T-helper 1 cell (primary cell): ENCODE measurements at places on chromosomes 4 and X.

DNA sequence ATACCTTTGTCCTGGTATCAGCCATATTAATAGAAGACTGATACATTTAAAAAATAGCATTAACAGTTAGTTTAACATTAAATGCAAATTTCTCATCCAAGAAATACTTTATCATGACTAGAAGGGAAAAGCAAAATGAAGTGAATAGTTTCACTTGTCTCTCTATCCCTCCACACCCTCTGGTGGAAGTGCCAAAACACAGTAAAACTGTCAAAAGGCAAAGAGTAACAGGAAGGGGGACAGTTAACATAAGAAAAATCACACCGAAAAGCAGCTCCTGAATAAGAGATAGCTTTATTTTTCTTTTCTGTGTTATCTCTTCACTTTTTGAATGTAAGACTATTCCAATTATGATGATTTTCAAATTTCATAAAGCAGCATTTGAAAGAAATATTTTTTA is 187.2 kb downstream of the FBXW7 start:
- DNase-seq, result no peak

DNA sequence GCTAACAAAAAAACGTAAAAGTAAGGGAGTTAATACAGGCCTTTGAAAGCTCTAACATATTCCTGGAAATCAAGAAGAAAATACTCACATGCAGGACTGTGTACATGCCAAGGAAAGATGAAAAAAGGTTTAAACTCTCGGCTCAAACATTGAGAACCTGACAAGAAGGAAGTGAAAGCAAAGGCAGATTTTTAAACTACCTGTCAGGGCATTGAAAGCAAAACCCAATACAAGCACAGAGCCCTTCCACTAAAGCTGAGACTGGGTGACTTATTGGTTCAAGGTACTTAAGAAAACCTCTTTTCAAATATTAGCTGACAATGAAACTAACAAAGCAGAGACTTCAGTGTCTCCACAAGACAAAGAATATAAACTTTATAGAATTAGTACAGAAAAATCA is 313.0 kb upstream of the GRID2 start:
- DNase-seq, result no peak

DNA sequence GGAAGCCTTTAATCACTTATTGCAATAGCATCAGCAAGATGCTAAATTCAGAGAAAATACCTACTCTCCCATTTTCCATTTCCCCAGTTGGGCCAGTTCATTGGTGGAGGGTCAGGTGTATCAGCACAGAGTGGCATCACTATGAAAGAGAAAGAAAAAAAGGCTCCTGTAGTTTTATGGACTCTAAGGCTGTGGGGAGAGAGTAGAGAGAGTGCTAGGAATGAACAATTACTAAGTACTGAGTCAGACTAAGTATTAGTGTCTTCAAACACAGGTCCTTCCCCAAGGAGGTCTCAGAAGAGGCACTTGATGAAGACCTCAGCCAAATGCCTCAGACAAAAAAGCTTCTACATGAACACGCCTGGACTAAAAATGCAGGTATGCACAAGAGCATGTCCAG is 1061.9 kb downstream of the FSTL5 start:
- no peak for DNase-seq

GRCh38 chr4:41454423-41454822 is 83.5 kb upstream of the LIMCH1 start:
- no peak for DNase-seq

DNA sequence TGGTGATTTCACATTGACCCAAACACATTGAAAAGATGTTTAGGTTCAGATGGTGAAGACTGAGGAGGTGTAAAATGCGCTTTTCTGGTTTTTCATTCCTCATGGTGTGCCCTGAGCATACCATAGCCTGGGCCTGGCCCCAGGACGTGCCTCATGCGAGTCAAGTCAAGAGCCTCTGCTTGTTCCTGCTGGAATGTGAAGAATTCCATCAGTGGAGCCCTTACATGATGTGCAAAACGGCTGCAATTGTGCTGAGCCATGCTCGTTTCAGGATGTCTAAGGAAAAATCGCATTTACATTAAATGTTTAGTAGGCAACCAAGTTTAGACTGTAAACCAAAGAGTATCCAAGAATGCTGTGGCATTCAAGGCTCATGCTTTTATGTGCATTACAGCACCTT is 34.9 kb downstream of the GYG2 start:
- DNase-seq, result no peak

DNA sequence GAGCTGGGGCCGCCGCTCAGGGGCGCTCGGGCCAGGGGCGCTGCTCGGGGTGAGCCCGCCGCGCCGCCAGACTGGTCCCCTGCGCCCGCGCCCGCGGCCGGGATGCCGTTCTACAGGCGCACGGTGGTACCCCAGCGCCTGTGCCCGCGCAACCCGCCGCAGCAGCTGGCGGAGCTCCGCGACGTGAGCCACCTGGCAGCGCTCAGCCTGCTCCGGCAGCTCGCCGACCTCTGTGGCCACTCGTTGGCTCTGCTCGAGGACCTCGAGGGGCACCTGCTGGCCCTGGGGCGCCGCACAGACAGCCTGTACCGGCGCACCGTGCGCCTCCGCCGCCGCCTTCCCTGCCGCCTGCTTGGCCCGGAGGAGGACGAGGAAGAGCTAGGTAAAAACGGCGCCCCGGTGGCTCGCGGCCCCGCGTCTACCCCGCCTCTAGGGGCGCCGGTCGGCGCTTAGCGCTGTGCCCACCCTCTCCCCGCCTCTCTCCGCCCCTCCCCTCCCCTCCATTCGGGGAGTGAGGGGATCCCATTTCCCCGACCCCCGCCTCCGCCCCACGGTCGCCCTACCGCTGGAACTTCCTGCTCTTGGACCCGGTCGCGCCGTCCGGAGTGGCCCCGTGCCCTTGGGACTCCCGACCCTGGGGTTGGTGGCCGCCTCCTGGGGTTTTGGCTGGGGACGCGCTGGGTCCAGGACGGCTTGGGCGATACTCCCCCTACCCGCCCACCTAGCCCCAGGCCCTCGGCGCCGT is 513 bp downstream of the NHSL2 start:
- peak; percentile 13 for DNase-seq

GRCh38 chrX:38112566-38112965 is 106.2 kb downstream of the SYTL5 start:
- no peak for DNase-seq

DNA sequence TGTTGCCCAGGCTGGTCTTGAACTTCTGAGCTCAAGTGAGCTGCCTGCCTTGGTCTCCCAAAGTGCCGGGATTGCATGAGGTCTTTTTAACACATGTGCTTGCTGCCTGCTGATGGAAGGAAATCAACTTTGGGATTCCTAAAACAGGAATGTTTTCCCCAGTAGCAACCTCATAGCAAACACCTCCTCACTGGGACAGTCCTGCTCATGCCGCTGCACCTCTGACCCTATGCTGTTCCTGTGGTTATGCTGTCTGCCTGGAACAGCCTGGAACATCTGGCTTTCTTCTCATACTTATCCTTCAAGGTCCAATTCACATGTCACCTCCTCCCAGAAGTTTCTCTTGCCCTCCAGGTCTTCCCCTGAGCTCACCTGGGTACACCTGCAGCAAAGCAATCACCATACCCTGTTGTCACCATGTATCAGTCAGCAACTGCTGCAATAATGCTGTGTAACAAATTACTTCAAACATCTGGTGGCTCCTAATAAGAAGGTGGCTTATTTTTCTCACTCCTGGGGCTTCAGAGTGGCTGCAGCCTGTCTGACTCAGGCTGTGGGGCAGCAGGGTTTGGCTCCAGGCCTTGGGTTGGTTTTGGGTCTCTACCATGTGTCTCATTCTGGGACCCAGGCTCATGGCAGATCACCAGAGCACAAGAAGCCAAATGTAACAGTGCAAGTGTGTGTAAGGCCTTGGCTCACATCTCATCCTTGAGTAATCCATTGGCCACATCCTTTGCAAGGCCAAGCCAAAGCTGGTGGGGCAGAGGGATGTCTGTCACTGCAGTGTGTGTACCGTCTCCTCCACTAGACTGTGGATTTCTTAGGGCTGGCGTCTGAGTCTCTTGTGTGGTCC is 59.4 kb upstream of the SORCS2 start:
- no peak for DNase-seq

DNA sequence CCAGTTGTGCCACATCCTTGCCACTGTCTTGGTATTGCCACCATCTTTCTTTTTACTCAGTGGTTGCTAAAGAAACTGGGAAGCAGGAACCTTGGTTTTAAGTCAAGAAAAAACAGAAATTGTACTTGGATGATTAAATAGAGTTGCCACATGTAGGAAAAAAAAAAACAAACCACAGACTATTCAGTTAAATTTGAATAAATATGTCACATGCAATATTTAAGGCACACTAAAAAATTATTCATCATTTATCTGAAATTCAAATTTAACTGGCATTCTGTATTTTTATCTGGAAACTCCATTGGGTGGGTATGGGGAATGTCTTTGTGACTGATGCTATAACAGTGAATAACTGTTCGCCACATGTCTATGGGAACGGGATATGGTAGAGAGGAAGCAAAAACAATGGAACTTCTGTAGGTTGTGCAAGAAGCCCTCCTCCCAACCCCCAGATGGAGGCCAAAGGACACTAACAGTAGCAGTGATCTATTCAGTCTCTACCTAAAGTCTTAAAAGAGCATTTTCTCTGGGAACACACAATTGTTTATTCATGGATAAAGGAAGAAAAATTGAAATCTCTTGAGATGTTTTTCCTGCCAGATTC is 57.0 kb upstream of the PLAC8 start:
- no peak for DNase-seq

DNA sequence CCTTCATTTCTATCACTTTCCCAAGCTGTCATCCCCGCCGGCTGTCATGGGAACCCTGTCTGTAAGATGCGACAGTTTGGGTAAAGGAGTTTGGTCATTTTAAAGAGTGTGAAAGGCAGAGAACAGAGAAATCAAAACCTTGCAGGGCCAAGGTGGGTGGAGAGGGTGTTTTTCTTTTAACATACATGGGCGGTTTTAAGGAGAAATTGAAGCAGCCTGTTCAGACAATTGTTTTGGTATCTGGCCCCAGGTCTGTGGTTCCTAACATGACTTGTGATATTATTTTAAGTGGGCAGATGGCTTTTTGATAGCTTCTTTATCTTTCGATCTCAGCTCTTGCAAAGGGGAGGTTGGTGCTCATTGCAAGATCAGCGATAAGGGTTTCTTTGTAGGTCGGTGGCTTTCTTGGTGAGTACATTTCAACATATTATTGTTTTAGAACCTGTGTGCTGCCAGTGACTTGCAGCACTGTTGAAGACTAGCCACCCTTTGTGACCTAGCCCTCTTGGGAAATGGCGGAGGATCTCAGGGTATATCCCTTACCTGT is 3.7 kb downstream of the PPP1R3F start:
- DNase-seq, result peak; percentile 18

DNA sequence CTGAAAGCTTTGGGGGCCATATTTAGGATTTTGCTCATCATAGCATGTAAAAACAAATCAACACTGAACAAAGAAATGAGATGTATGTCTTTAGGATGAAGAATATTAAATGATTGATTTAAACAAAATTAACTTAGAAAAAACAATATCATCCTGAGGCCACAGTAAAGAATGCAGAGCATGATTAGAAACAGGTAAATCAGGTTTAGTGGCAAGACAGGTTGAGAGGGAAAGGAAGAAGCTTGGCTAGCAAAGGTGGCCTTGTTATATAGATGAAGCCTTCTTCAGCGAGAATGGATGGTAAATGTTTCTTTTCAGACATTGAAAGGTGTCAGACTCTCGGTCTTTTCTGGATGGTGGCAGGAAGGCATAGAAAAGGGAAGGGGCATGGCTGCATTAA is 11.9 kb upstream of the MAGEB16 start:
- DNase-seq, result no peak

- DNase-seq, result no peak
These were observed 59.8 kb downstream of the ACOX3 start for GRCh38 chr4:8380511-8381415.

DNA sequence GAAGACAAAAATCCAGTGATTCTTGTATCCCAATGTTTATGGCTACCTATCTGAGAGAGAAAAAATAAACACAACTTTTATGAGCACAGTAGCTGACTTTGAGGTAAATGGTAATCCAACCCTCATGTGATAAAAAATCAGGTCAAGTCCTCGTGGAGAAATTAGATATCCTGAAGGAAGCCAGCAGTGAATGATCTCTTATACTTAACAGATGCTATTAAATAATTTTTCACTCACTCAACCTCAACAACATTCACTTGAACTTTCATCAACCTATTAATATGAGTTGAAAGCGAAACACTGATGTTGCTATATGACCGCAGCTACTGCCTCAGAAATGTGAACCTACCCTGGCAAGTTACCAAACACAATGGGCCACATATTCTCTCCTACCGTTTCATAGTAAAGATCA is 105.4 kb downstream of the GPC3 start:
- DNase-seq, result no peak

DNA sequence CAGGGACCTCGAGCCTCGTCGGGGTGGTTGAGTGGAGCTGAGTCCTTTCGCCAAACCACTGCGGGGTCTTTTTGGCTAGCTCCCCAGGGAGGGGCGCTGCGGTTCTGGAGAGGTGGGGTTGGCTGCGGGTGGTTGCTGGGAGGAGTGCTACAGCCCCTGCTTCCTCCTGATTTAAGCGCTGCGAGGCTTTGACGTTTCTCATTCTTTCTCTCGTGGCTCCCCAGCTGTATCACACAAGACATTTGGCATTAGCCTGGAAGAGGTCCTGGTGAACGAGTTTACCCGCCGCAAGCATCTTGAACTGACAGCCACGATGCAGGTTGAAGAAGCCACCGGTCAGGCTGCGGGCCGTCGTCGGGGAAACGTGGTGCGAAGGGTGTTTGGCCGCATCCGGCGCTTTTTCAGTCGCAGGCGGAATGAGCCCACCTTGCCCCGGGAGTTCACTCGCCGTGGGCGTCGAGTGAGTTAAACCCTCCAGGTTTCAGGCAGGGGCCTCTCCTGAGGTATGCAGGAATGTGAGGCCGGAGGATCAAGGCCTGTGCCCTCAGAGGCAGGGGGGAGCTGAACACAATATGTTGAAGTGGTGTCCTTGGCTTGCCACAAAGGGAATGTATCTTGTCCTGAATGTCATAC is 25.5 kb downstream of the ARHGAP36 start:
- no peak for DNase-seq
